T47D (cell line): ENCODE measurements at places on chromosomes 5 and 9.
A peak's percentile ranks its signal among the peaks of the same experiment; 100 is the strongest.

- no peak for DNase-seq
Measured at GRCh38 chr9:95771556-95772246, 103.8 kb upstream of the ERCC6L2 start.

DNA sequence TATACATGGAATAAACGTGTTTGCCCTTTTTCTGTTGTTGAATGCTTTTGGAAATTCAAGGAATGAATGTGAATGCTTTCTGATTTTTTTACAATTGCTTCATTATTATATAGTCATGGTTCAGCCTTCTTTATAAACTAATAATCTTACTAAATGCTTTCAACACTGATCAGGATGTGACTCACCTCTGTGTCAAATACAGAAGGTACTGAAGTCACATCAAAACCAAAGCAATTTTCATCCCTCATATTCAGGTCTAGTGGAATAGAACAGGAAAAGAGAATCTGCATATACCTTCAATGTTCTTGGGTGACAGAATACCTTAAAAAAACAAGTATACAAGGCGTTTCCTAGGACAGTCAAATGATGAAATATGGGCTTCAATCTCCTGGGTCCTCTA, 170.7 kb downstream of the PDE4D start:
- no peak for DNase-seq

DNA sequence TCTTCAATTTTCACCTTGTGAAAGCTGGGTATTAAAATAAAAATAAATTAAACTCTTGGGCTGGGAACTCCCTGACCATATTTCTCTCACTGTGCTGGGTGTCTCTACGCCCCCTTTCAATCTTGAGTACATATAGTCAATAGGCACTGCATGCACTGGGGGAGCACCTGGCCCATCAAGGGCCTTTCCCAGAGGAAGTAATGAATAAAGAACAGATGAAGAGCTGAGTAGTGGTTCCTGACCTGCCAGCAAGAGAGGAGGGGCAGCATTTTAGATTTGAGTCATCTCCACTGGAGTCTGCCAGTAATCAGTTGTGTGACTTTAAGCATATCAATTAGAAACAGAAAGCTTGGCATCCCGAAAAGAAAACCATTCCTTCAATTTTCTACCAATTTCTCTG, 6.2 kb downstream of the MAPKAP1 start:
- no peak for DNase-seq

DNA sequence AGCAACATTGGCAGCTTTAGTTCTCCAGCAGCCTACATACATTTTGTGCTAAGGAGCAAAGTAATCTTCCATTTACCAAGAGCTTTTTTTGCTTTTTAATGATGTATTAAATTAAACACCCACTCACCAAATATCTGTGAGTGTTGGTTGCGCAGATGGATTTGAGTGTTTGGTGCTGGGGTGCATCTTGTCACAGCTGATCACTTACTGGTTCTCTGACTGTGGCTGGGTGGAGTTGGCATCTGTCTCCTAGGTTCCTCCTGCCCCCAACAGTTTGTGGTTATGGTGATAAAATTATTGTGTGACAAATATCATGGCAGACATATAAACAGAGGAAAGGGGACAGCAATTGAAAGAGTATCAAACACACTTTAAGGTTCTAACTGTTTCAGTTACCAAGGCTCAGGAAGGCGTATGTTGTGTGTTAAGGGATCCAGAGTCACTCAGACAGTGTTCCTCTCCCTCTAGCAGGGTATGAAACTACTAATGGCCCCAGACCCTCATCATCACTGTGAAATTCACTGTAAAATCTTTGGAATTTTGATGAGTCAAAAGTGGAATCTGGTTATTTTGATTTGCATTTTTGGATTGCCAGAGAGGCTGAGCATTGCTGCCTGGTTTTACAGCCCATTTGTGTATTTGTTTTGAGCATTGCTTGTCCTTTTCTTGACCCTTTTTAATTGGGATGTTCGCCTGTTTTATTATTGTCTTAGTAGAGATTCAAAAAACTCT, 81.7 kb downstream of the PDE8B start:
- no peak for DNase-seq

DNA sequence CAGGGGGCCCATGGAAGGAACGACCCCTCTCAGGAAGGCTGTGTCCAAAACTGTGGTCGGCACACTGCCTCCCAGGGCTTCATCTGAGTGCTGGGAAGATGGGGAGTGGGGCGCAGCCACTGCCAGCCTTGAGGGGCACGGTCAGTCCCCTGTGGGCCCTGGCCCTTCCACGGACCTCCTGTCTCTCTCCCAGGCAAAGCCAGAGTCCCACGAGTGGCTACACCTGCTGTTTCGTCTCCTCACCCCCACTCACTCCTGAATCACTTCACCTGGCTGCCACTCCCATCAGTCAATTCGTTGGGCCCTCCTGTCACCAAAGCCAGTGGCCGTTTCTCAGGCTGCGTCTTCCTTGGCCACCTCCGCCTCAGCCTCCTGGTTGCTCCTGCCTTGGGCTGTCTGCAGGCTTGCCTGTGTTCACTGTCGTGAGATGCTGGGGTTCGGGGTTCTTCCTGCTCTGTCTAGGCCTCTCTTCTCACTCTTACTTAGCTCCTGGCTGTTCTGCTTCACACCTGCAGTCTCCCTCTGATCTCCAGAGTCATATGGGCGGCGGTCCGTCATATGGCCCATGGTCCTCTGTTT, 58.8 kb upstream of the RNF130 start:
- DNase-seq: no peak

DNA sequence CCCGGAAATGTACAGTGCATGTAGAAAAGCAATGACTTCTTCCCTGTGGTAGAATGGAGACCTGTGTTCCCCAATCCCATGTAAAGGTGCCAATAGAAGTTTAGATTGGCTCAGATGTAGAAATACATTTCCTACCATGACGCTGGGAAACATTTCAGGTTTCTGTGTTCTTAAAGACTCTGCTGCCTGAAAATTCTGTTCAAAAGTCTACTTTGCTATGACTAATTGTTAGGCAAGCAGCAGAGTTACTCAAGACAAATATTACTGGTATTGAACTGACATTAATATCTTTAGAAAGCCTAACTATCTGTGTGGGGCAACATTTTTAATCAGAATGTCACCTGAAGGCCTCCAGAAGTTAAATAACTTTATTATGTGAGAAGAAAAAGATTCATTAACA, 75.5 kb upstream of the ELL2 start:
- DNase-seq: no peak

GRCh38 chr5:40685193-40685592, 5.5 kb downstream of the PTGER4 start:
- DNase-seq: no peak

- DNase-seq: no peak
Measured at GRCh38 chr5:174553556-174553955, 170.8 kb upstream of the MSX2 start.

DNA sequence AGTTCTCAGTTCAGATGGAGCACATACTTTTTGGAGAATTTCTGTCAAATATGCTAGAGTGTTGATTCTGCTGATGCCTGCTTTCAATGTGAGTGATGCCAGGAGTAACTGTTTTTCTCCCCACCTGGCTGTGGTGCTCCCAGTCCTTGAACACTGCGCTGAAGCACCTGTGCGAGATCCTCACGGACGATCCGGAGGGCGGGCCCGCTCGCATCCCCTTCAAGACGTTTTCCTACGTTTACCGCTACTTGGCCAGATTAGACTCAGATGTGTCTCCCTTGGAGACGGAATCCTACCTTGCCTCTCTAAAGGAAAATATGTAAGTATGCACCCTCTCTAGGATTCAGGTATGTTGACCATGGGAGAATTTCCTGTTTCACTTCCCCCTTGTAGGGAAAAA, 19.4 kb downstream of the ROPN1L start:
- no peak for DNase-seq

- DNase-seq: peak; percentile 9
Measured at GRCh38 chr5:135458921-135459331, 6.8 kb upstream of the TIFAB start.

DNA sequence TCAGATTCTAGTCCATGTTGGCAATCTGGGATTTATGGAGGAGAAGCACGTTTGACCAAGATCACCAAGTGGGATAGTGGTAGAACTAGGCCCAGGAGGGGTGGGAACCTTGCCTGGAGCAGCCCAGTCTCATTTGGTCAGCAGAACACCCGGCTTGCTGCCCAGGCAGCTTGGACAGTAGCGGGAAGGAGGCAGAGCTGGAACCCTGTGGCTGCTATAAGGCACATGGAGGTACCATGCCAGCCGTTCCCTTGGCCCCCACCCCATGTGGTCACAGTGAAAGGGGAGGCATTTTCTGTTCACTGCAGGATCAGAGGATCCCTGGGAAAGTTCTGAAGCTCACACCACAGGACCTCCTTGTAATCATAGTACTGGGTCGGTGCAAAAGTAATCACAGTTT, 75.4 kb upstream of the ORM1 start:
- DNase-seq: no peak

GRCh38 chr9:136901516-136902258, 15.4 kb downstream of the TRAF2 start:
- DNase-seq: peak; percentile 65

DNA sequence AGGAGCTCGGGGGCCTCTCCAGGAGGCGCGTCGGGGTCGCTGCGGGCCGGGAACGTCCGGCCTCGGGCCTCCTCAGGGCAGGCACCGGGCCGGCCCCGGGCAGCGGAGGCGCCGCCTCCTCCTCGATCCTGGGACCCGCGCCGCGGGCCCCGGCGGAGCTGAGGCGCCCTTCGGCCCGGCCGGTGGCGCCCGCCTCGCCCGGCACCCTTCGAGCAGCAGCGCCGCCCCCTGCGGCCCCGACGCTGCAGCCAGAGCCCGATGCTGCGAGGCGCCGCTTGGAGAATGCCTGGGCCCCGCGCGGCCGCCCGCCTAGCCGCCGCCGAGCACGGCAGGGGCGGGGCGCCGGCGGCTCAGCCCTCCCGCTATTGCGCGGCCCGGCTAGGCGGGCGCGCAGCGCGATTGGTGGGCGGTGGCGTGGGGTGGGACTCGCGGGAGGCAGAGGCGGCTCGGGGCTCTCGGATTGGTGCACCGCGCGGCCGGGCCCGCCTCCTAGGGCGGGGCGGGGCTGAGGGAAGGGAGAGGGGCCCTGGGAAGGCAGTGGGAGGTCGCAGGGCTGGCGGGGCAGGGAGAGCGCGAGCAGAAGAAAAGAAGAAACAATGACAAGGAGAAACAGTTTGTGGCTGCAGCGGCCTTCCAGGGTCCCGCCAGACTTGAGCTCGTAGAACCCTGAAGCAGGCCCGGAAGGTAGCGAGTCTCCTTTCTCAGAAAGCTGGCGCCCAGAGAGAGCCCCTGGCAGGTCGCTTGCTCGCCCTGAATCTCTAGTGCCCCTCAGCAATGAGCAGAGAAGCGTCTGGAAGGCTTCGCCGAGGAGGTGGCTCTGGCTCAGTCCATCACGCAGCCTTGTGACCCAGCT, at the start of gene EEIG1:
EEIG1 (minus strand) TSS at position 284 of the 853 bp plus-strand sequence. CDS start 852 bp downstream, outside the sequence.
- peak; percentile 93 for DNase-seq

DNA sequence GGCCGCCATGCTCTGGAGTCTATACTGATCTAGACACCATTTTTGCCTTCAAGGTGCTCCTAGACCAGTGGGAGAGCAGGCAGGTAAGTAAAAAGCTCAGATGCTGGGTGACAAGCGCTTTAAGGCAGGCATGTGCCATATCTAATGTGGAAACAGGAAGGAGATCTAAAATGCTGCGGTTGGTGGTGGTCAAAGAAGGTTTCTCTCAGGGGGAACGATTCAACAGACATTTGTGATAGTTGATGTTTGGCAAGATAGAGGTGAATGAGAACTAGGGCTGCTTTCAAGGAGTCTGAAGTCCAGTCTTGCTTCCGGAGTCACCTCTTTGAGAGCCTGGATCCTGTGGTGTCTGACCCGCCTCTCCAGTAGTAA, 146.2 kb upstream of the KLF4 start:
- no peak for DNase-seq

DNA sequence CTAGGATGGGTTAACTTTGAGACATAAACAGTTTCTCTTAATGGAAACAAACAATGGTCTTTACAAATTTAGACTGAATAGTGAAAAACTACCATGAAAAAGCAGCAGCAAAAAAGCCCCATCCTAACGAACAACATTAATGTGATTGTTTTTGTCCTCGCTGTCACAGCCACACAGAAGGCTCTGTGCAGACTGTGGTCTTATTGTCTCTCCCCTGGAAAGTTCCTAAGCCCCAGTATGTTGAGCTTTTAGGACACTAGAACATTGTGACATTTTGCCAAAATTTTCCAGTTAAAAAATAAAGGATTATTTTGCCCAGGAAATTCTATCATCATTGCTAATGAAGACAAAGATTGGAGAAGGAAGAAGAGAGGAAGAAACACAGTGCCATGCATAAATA, 12.6 kb upstream of the SOWAHA start:
- DNase-seq: no peak

GRCh38 chr9:133952598-133953550, 39.2 kb downstream of the VAV2 start:
- no peak for DNase-seq

DNA sequence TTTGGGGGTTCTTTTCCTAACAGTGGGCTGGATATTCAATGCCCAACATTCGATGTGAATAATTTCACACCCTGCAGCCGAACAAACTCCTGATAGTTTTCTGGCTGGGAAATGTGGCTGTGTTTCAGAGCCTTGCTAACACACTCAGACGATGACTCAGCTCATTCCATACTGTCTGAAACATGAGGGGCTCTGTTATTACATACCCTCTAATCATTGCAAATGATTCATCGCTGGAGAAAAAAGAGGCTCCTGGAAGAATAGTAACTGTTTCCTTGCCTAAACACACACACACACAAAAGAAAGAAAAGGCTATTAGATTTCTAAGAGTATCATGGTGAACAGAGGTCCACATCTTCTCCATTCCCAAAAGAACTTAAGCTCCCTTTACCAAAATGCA, 75.8 kb downstream of the OXCT1 start:
- DNase-seq: no peak

GRCh38 chr9:88177371-88177770, 39.1 kb upstream of the SPATA31C2 start:
- DNase-seq: no peak

GRCh38 chr5:152532714-152533113, 127.6 kb upstream of the NMUR2 start:
- DNase-seq: peak; percentile 82

GRCh38 chr5:168525856-168526255, 3.2 kb upstream of the FBLL1 start:
- DNase-seq: no peak

DNA sequence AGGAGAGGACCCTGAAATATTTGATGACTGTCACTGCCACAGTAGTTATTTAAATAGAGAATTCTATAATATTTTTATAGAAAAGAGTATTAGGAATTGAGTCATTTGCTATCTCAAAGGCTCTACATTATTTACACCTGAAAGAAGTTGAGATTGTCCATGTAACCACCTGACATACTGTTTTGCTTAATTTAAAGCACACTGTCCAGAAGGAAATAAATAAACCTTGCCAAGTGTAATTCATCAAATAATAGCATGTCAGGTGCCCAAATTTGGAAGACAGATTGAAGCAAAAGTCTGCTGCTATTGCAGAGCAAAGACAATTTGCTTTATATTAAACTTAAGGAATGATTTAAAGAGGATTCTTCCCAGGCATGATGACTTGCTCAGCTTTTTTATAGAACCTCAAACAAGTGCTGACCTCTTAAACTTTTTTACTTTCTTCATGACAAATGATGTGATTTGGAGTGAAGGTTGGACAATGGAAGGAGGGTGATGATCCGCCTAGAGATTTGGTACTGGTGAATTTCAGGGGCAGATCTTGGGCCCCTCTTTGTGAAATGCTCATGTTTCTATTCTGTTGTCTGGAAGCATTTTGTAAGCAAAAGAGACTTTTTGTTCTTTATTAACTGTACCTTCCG, 65.0 kb downstream of the DAPK1 start:
- no peak for DNase-seq
